ENCODE measurements at places on chromosomes 12 and 14.
A peak's percentile ranks its signal among the peaks of the same experiment; 100 is the strongest.

- DNase-seq = no peak
Measured at GRCh38 chr12:47449797-47450196, 256.0 kb downstream of the RPAP3 start.

GRCh38 chr12:94305130-94305957 is 154.3 kb downstream of the CEP83 start:
- DNase-seq = no peak

GRCh38 chr12:116366456-116366776 is 88.9 kb upstream of the MED13L start:
- peak; percentile 80 for DNase-seq

DNA sequence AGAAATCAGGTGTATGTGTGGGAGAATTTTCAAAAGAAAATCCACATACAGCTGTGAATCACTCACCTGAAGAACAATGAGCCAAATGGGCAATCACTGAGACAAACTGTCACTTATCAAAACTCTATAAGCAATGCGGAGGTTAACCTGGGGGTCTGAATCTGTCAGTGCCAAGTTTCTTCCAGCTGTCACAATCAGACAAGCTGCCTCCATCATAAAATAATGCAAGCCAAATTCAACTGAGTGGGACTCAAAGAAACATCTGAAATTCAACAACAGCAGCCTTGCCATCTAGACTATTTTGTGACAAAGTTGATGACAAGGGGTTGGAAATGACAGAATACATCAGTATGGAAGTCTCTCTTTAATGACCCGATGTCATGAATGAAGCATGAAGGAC is 60.3 kb downstream of the GARIN6 start:
- DNase-seq = no peak

GRCh38 chr12:49368240-49368600 is 958 bp downstream of the SPATS2 start:
- DNase-seq = no peak

GRCh38 chr14:31078766-31079165 is 52.6 kb upstream of the STRN3 start:
- DNase-seq = no peak
